ENCODE measurements at places on chromosomes 3 and 15.

DNA sequence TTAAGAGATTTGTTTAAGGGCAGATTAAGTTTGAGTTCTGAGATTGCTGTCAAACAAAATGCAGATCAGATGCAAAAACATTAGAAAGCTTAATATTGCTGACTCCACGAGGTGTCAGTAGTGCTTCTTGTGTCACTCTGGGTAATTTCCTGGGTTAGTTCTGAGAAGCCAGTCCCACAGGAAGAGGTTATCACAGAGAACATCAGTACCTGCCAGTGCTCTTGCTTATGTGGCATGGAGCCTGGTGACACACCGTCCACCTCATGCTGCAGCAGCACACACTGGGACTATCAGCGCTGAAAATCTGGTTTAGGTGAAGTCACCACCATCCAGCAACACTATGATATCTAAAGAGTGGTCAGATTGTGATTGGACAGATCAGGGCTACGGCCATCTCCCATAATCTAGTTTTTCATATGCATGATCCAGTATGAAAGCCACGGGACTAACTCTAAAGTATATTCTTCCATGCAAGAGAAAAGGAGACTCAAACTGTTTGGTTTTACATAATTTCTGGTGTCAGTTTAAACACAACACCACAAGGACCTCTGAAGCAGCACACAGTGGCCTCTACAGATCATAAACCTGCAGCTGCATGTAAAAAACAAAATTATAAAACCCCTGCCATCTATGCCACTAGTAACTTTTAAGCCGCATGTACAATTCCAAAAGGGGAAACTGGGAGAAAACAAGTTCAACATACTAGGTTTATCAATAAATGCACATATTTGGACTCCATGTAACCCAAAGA, 36.1 kb upstream of the MYO5C start:
- DNase-seq = peak; percentile 27

- DNase-seq = no peak
Measured at GRCh38 chr3:45693941-45694521, 4.8 kb downstream of the SACM1L start.

DNA sequence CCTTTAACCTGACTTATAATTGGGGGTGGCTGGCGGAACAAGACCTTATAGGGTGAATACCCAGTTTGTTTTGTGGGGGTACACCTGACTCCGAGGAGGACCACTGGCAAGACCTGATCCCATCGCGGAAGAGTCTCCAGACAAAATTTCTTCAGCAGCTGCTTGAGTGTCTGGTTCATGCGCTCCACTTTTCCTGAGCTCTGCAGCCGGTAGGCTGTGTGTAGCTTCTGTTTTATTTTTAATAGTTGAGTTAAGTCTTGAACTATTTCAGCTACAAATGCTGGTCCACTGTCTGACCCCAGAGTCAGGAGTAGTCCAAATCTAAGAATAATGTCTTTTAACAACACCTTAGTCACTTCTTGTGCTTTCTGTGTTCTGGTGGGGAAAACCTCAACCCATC, 21.2 kb upstream of the NOX5 start:
- no peak for DNase-seq

- DNase-seq = no peak
Measured at GRCh38 chr3:157379525-157380140, 57.0 kb upstream of the PTX3 start.

DNA sequence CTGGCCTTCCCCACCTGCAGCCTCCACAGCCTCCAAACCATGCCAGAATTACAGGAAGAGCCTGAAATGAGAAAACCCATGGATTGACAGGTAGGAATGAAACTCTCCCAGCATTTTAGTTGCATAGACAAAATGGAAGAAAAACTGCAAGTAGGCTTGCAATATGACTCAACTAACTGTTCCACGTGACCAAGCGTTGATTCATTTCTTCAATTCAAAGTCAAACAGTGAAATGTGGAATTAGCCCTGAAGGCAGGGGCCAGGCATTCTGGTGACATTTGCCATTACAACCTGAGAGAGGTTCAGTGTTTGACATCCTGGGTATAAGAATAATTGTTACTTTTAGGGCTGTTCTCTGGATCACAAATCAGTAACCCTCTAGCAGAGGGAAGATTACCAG, 676.5 kb upstream of the CFAP20DC start:
- DNase-seq = no peak

DNA sequence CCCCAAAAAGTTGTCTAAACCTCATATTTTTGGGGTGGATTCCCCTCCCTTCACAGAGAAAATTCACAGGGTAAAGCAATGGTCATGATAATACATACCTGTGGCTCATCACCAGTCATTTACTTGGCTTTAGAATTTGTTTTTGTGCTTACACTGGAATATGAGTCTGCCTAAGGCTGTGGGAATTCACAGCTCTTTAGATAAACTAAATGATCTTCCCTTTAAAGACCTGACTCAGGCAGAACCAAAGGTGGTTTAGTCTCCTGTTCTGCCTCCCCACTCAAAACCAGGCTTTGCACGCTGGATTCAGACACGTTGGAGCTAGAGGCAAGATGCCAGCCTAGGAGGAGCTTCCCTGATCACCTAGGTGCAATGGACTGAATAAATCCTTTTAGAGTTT, 40.3 kb upstream of the BNC1 start:
- no peak for DNase-seq

- peak; percentile 46 for DNase-seq
Measured at GRCh38 chr15:58043192-58043903, 22.2 kb downstream of the ALDH1A2 start.

GRCh38 chr15:31867536-31868442, 162.5 kb upstream of the CHRNA7 start:
- DNase-seq = peak; percentile 76

GRCh38 chr3:89932882-89933281, 825.5 kb downstream of the EPHA3 start:
- no peak for DNase-seq

- no peak for DNase-seq
Measured at GRCh38 chr3:165918657-165918979, 81.4 kb upstream of the BCHE start.

GRCh38 chr3:67685499-67685898, 31.1 kb upstream of the SUCLG2 start:
- no peak for DNase-seq

GRCh38 chr15:101641894-101642293, 10.3 kb downstream of the TM2D3 start:
- peak; percentile 61 for DNase-seq

DNA sequence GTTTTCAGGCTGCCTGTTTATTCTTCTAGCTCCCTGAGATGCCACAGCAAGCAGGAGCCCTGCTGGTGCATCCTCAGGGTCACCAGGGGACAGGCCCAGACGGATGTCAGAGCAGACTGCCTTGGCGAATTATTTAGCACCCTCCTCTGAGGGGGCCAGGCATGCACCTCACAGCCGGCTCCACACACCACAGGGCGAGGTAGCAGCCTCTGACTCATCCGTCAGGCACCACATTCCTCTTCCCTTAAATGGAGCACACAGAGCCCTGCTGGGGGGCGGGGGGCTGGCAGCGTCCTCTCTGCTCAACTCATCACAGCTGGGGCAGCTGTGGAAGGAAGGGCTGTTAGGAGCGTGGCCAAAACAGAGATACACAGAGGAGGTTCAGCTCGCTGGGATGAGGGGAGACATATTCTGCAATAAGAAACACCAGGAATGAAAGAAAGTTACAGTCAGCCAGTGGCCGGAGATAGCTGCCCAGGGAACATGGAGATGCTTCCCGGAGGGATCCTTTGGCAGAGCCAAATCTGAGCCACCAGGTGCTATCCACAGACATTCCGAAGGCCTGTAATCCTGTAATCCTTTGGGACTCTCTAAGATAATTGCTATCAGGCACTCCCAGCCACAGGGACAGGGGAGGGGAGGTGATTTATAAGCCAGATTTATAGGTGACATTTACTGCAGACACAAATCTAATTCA, 13.9 kb upstream of the PRICKLE2 start:
- peak; percentile 36 for DNase-seq

DNA sequence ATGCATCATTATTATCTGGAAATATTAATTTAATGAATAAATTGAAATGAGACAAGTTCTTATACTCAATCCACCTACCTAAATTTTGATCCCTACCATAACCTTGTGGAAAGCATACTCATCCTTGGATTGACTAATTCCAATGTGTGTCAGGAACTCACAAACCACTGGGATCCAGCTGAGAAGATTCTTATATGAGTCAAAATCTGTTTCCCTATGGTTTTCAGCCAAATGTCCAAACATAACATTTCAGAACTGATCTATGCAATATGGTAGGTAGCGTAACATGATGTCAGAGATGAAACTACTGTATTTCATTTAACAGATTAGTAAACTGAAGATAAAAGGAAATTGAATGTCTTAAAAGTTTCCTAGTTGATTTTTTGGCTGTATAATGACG, 250.0 kb downstream of the PLOD2 start:
- no peak for DNase-seq

GRCh38 chr15:75821786-75822345, 21.4 kb upstream of the UBE2Q2 start:
- no peak for DNase-seq

DNA sequence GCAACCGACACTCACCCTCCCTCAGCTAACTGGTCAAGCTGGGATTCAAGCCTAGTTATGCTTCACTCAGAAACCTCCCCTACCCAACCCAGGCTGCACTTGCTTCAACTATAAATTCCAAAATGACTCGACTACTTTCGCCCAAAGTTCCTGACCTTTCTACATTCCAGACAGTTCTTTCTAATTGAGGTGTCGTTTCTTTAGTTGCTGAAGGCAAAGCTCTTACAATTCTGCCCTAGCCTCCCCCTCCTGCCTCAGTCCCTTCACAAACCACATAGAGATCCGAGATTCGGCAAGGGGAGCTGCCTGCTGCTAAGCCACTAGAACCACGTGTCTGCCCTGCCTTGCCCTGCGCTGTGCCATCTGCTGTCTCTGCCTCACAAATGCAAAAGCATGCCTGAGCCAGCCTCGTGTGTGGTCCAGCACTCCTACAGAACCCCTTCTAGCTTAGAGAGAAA, 74.7 kb upstream of the SH3GL3 start:
- no peak for DNase-seq

- no peak for DNase-seq
Measured at GRCh38 chr3:145812391-145812790, 348.6 kb downstream of the PLOD2 start.

DNA sequence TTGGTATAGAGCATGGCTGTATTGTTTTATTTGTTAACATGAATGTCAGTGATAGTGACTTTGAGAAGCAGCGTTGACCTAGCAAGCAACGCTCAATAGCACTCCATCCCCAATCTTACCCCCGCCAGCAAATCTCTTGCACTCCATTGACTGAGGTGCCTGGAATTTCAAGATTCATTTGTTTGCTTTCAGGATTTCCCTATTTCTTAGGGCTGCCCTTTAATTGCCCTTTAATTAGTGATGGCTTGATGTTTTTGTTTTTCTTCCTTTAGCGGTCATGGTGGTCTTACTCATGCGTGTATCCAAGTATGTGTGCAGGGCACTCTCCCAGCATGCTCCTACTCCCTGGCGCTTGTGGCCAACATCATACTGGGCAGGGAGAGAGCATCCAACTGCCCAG, 216.8 kb upstream of the TBL1XR1 start:
- DNase-seq = no peak

GRCh38 chr3:52298149-52299098, 10.8 kb downstream of the GLYCTK start:
- no peak for DNase-seq

- DNase-seq = no peak
Measured at GRCh38 chr3:168081171-168081771, 14.5 kb downstream of the GOLIM4 start.

DNA sequence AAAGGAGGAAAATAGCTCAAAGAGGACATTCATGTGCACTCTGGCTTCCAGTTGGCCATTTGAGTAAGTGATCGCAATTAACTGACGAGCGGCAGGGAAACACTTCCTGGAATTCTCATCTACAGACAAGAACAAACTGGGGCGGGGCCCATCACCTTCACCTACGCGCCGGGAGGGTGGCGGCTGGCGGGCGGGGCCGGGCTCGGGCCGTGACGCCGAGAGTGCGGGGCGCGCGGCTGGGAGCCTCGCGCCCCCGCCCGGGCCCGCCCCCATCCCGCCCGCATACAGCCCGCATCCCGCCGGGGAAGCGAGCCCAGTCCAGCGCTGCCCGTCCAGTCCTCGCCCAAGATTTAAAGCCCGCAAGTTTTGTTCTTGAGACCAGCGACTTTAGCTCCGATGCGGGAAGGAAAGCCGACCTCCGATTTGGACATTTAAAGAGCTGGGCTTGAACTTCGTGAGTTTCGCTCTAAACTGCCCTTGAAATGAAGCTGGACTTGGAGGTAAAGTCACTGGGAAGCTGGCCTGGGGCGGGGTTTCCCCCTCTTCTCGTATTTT, at the start of gene B3GNT5:
Gene B3GNT5, plus strand, starts transcription at position 281 of the 555 bp plus-strand sequence. CDS start 16,546 bp downstream, outside the sequence.
- DNase-seq = peak; percentile 82

DNA sequence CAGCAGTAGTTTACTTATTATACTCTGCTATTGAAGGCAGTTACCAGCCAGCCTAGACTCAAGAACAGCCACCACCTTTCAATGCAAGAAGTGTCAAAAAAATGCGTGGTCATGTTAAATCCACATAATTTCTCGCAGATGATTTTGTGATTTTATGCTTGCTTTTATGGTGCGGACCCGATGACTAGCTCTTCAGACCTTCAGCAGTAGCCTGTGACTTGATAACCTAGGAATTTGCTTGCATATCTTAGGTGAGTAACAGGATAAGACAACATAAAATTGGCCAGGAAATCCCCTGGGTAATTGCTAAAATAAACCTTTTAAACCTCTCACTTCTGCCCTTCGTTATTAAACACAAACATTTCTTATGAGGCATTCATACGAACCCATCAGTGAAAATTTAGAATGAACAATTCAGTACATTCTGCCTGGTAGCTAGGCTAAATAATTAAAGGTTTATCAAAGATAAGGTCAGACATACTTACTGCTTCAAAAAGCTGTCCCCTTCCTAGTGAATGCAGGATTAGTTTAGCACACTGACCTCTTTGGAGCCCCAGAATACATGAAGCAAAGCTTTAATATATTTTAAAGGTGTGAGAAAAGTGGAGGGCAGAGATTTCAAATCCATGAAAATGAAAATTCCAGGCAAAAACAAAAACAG, 798.8 kb downstream of the OTOL1 start:
- DNase-seq = peak; percentile 41

GRCh38 chr3:159631226-159631625, 357.4 kb upstream of the IL12A start:
- DNase-seq = no peak

- no peak for DNase-seq
Measured at GRCh38 chr15:33370623-33371020, 59.9 kb downstream of the RYR3 start.

DNA sequence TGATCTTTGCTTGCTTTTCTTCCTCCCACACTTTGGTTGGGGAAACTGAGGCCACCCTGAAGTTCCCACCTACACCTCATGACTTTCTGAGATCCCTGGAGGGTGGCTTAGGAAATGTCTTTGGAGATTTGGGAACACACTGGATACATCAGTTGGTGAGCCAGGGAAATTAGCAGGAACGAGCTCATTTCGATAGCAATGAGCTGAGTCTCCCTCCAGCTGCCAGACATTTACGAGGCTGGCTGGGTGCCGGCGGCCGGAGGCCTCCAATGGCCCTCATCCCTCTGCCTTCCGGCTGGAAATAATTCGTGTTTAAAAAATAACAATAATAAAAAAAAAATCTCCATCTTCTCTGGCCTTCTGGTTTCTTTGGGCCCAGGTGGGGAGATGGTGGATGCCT, 38.8 kb downstream of the SMAD6 start:
- DNase-seq = no peak

All from LoVo (cell line).